ENCODE measurements at places on chromosomes 3 and 15.

- no peak for DNase-seq
These were observed 5.2 kb downstream of the C3orf22 start for GRCh38 chr3:126553284-126554084.

- DNase-seq, result no peak
These were observed 3.3 kb downstream of the DET1 start for GRCh38 chr15:88543065-88543776.

DNA sequence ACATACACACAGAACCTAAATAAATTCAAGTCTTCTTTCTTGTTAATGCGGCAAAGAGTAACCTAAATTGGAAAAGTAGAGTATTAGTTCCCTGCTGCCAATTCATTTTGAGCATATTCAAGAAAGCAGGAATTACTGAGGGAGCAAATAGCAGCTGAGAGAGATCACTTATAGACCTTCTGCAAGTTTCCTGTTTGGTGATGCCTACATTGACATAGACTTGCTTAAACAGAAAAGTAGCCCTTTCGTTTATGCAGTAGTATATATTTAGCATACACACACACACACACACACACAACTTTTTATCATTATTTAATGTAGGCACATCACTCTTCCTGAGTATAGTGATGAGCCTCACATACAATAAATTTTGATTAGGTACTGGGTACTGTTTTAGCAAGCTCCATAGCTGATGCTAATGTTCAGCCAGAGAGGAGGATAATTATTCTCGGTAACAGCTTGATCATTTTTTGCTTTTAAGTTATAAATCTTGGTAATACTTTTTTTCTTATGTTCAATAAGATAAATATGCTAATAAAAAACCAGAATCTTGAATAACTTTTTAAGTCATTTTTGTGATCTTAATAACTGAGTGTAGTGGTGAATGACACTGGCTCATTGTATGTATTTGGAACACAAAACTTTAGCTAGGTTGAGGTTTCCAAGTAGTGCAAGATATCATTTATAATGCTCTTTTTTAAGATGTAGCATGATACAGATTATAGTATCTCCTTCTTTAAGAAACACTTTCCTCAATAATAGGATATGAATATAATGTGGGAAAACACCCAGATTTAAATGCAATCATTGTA is 174.7 kb downstream of the MBNL1 start:
- DNase-seq, result no peak

GRCh38 chr3:190238871-190239270 is 83.4 kb downstream of the CLDN1 start:
- DNase-seq, result no peak

DNA sequence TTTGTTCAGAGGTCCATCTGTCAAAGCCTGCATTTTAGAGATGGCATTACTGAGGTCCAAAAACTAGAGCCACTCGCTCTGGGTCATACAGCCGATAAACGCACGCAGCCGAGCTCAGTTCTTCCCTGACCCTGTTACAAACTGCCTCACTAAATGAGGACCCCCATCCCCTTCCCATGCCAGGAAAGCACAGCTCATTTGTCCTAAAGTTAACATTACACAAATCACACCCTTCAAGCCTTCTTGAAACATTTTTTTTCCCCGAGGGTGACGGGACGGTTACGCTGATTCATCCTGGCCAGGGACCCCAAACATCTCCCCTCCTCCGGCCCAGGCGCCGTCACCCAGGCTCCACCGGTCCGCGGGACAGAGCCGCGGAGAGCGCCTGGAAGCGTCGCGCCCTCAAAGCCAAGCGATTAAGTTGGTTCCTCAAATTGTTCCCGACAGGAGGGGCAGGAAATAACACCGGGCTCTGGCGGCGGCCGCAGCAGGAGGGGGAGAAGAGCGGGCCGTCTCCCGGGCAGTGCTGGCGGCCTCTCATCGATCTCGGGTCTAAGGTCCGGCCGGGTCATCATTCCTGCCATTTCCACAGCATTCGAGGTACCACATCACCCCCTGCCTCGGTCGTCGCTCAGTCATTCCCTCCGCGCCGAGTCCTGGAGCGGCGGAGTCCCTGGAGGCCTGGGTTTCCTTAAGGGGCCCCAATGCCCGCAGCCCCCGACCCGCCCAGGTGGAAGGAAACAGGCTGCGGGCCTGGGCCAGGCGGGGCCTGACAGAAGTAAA is 619 bp upstream of the CMTM8 start:
- DNase-seq, result no peak

DNA sequence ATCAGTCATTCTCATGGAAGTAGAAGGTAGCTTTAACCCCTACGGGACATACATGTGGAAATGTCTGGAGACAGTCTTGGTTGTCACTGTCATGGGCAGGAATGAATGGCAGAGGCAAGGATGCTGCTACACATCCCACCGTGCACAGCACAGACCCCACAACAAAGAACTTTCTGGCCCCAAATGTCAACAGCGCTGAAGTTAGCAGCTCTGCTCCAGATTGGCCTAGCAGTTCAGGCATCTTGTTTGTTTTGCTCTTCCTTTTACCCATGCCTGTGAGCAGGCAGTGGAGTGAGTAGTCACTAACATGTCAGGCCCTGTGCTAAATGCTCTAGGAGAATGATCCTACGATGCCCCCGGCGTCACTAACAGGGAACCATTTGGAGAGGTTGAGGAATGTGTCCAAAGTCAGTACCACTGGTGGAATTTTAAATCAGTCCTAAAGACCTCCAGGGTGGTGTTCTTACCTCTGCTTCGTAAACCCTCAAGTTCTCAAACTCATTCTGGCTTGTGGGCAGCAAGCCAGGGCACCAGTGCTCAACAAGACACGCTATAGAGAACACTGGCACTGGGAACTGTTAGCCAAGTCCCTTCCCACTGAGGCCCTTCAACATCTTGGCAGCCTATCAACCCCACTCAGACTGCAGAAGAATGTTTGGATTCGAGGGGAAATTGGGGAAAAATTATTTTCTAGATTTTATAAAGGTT is 142.2 kb downstream of the FOXP1 start:
- no peak for DNase-seq

All from NCI-H2081 treated with DMSO at 0.1 percent for 48 hours (cell line).